Hepatic stellate cell (primary cell): ENCODE measurements at places on chromosomes 2 and 18.

DNA sequence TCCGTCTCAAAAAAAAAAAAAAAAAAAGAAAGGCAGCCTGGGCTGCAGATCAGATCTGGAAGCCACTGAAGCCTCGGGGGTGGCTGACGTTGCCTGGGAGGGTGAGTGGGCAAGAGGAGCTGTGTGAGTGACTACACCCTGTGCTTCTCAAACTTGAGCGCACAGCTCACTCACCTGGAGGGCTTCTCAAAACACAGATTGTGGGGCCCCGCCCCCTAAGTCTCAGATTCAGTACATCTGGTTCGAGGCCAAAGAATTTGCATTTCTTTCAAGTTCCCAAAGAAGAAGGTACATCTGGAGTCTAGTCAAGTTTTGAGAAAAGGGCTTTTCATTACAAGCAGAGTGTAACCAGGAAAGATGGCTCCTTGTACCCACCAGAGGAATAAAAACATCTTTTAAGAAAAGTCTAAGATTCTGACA is 97.7 kb upstream of the CAB39 start:
- no peak for DNase-seq

DNA sequence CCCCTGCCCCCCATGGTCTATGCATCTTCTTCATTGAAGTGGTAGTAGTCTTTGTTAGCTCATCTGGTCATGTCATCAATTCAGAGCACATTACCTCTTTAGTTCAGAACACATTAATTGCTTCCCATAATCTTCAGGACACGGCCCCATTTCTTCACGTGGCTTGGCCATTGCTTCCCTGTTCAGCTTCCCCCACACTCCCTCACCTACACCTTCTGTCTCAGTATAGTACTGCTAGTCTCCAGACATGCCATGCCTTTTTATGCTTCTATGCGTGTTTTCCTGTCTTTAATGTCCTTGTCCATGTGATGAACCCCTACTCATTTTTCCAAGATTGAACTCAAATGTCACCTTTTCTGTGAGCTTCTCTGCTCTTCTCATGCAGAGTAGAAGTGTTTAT is 35.1 kb downstream of the MSH2 start:
- no peak for DNase-seq

DNA sequence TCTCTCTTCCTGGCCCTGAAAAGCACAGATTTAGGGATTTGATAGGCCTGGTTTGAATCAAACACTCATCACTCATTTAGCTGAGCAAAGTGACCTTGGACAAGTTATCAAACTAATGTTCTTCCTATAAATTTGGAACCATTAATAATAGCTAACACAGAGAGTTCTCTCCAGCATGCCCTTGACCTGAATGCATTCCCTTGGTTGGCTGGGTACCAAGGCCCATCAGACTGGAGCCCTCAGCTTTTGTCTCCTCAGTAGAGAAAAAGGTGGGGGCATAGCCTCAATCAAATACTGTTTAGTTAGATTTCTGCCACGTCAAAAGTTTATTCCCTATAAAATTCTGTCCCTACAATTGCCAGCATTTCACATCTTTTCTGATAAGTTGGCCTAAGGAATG is 13.8 kb upstream of the MRPL19 start:
- no peak for DNase-seq

DNA sequence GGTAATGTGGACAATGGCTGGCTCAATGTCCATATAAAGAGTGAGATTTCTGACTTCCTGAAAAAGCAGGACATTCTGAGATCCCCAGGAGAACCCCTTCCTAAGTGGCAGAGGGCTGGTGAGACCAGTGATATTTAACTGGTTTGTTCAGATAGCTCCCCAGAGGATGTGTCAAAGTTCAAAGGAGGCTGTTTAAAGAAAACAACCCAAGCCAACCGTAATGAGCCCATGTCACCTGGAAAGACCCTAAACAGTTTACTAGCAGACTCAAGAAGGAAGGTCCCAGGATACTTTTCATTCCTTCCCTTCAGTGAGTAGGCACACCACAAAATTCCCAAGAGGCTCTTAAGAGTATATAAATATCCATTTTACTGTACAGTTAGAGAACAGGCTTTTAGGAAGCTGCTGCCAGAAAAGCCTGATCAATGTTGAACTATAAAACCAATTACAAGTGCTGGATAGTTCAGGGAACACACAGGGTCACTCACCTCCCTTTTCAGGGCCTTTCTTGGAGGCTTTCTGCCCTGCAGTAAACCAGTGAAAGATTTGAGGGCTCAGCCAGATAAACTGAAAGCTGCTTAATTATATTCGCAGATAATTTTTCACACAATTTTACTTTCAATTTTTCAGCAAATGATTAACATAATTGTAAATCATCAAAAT is 293.5 kb downstream of the ASXL3 start:
- DNase-seq: no peak

DNA sequence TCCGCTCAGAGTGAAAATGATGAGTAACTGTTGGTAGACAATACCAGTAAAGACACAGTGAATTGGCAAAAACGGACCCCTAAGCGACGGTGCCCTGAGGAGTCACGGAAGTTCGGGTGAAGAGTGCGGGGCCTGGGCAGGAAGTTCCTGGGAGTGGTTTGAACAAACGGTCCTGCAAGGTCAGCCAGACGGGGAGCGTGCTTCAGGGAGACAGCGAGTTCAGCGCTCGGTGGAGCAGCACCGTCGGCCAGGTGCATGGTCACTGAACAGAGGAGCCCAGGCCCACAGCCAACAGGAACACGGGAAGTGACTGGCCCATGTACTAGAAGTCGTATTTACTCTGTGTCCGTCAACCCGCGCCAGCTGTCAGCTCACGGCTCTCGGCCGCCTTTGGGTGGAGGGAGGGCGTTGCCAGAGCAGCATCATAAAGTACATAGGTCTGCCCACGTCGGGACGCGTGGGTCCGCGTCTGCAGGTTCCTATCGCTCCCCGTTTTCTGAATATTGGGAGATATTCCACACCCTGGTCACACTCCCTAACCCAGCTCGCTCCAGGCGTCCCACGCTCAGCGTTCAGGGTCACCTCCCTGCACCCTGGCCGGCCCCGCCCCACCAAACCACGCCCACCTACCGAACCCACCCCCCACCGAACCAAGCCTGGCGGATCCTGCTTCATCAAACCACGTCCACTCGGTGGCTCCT is 75.6 kb upstream of the UXS1 start:
- no peak for DNase-seq

DNA sequence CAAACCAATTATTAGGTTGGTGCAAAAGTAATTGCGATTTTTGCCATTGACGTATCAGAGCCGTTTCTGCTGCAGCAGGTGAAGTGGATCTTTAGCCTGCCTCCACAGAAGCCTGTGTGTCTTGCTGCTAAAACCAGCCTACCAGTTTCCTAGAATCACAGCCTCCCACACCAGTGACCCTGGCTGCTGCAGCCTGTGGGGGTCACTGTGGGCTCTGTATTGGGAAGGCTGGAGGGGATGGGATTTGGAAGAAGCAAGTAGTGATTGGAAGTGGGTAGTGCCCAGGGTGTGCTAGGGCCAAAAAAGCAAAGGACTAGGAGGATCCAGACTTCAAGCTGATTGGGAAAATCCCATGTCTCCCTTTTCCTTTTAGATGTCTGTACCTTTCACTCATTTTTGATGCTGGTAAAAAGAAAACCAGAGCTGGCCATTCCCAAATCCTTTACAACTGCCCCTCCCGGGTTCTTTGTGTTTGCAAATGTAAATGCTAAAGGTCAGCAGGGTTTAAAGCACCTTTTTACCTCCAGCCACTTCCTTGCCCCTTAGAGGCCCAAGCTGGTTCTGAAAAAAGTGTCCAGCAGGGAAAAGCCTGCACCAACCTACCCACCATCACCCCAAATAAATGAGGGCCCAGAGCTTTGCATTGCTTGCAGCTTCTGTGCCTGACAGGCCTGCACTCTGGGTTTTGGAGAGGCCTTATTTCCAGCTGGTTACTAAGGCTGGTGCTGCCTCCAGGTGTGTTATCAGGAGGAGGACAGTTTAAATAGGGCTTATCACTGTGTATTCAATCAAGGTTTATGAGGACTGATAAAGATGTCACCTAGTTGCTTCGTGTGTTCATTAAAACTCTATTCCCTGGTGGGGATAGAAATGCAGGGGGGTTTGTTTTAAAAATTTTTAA is 172.0 kb downstream of the MIB1 start:
- no peak for DNase-seq

DNA sequence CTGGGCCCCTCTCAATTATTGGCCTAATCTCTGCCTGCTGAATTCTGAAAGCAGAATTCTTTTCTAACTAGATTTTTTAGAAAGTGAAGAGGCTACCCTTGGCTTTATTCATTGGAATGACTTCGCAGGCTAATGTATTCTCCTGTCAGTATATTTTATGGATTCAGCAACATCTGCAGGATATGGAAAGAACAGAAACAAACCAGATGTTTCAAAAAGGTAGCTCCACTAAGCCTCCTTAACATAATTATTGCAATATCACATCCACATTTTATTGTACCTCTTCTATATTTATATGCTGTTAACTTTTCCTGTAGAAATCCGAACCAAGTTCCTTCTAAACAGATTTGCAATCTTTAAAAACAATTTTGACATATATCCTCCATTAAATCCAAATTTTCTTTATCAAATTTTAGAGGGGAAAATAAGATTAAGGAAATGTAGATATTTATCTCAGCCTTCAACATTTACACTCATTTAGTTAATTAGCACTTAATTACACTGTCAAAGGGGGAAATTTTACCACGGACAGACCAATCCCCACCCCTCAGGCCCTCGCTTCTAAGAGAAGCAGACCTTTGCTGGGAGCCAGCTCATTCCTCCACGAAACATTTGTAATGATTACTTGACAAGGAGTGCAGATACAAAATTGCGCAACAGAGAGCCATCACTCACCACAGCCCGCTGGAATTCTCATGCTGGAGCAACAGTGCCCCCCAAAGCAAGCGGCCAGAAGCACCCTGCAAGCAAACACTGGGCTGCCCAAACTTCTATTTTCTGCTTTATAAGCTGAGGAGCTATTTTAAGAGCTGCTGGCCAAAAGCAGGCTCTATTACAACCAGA is 253.4 kb downstream of the ETAA1 start:
- peak; percentile 50 for DNase-seq

DNA sequence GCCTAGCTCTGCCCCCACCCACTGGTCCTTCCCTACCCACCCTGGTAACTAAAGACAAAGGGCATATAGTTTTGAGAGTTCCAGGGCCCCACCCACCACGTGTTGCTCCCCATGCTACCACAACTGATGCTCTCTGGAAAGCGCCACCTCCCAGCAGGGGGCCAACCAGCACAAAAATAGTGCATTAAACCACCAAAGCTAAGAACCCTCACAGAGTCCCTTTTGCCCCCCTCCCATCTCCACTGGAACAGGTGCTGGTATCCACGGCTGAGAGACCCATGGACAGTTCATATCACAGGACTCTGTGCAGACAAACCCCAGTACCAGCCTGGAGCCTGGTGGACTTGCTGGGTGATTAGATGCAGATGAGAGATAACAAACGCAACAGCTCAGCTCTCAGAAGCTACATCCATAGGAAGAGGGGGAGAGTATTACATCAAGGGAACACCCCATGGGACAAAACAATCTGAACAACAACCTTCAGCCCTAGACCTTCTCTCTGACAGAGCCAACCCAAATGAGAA is 715.9 kb downstream of the NUP35 start:
- no peak for DNase-seq

DNA sequence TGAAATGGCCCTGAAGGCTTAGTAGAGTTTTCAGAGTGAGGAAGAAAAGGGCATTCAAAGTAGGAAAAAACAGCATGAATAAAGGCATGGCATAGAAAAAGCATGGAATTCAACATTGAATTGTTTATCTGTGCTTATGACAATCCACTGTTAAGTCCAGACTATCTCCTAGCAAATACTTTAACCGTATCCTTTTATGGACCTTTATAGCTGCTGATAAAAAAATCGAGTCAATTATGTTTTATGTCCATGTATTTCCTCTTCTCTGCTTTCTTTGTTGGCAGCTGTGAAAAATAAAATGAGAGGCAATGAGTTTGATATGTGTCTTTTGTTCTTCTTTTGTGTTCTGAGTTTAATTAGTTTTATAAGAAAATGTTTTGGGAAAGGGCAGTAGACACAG is 70.4 kb downstream of the TDRD15 start:
- no peak for DNase-seq

DNA sequence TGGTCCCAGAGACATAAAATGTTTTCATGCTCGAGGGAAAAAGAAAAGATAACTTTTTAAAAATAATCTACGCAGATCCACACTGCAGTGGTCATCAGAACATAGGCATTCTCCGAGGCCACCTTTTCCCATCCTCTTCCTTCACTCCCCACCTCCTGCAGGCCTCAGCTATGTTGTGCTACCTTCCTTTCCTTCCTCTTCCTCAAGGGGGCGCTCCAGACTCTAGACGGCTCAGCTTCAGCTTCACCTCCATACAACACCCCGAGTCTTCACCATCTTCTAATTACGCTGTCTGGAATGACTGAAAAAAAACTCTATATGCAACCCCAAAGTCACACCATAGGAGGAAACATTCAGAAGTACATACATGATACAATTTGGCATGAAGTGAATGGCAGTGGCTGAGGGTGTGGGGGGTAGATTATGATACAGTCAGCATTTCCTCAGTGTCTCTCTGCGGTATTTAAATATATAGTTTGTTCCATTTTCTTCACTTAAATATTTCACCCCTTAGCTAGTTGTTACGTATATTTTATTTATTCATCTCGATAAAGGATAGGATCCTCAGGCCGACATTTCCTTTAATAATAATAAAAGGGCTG is 583.6 kb downstream of the IRS1 start:
- DNase-seq: peak; percentile 4

- DNase-seq: peak; percentile 26
These were observed 11.3 kb downstream of the TMEM247 start for GRCh38 chr2:46490521-46491141.

DNA sequence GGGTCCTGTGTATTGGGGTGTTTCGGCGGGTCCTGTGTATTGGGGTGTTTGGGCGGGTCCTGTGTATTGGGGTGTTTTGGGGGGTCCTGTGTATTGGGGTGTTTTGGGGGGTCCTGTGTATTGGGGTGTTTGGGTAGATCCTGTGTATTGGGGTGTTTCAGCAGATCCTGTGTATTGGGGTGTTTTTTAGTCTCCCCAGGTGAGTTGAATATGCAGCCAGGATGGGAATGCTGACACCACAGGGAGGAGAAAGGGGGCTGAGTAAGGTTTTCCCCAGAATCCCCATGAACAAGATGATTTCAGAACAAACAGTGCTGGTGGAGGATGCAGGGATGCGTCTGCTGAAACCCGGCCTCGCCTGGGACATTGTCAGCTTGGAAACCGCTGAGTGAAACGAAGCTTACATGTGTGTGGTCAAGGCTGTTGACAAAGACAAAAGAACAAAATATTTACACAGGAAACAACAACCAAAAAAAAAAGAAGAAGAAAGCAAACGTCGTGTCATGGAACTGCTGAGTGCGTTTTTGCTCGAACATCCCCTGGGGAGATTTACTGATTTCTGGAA is 88.5 kb upstream of the ODC1 start:
- no peak for DNase-seq

DNA sequence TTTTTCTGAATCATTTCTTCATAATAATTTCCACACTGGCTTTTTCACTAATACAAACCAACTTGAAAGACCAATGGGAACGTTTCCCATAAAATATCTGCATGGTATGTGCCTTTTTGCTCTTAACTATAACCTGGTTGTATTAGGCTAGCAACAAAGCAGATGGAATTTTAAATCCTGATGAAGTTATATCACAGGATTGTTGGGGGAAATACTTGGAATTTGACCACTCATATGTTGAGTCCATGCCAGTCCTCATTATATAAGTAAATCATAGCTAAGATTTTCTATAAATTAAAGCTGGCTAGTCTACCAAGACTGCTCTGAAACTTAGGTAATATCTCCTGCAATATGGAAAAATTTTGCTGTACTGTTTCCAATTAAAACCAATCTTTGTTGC is 99.5 kb downstream of the TANC1 start:
- DNase-seq: no peak

GRCh38 chr2:167240671-167241070 is 352.4 kb downstream of the XIRP2 start:
- DNase-seq: no peak
